ENCODE measurements at places on chromosomes 7 and 10.

GRCh38 chr10:21401196-21401595, 124.3 kb downstream of the SKIDA1 start:
- no peak for DNase-seq

DNA sequence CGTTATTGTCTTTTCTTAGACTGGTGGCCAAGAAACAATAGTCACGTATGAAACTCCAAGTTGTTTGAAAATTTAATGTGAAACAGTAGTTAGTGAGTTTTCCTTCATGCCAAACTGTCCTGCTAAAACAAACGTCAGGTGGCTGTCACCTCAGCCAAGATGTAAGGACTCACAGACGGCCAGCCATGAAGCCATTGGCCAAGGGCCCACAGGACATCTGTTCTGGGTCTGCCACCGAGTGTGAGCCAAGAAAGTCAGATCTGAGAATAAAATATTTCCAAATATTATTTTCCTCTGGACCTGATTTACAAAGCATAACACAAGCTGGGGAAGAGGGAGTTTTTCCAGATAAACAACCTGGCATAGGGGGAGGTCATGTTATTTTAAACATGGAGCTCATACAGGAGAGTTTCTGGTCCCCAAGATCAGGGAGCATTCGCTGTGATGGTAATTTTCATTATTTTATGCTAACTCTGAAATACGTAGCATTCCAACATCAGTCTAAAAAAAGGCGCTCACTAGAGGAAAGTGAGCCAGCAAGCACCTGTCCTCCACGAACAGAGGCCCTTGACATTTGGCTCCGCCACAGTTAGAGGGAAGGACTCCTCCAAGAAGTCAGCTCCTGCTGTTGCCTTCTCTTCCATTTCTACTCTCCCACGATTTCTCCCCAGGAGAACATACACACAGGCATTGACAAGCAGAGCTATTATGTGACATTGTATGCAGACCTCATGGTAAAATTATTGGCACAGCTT, 38.9 kb upstream of the LANCL2 start:
- no peak for DNase-seq

- no peak for DNase-seq
Measured at GRCh38 chr7:35720849-35721248, 25.9 kb upstream of the HERPUD2 start.

DNA sequence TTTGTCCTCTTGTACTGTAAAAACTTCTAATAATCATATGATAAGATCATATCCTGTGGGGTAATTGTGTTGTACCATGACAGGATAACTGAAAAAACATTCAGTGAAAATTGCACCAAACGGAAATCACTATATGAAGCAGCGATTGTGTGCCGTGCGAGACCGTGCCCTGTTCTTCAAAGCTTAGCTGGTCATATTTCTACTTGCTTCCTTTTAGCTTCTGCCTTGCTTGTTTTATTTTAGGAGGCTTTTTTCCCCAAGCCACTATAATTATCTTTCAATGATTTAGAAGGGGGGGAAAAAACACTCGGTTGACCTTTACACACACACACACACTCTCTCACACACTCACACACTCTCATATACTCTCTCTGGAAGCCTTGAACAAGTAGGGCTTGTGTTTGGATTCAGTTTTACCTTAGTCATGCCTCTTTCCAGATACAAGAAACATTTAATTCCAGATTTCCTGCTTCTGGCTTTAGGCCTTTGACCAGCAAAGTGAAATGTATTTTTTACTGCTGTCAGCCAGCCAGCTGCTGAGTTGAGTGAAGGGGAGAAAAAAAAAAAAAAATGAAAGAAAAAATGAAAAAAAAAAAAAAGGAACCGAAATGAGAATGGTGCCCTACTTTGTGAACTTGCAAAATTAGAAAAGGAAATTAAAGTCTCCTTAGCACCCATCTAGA, 181.4 kb downstream of the ARID5B start:
- DNase-seq, result peak; percentile 42

- no peak for DNase-seq
Measured at GRCh38 chr10:79072041-79072441, 3.3 kb downstream of the ZMIZ1 start.

DNA sequence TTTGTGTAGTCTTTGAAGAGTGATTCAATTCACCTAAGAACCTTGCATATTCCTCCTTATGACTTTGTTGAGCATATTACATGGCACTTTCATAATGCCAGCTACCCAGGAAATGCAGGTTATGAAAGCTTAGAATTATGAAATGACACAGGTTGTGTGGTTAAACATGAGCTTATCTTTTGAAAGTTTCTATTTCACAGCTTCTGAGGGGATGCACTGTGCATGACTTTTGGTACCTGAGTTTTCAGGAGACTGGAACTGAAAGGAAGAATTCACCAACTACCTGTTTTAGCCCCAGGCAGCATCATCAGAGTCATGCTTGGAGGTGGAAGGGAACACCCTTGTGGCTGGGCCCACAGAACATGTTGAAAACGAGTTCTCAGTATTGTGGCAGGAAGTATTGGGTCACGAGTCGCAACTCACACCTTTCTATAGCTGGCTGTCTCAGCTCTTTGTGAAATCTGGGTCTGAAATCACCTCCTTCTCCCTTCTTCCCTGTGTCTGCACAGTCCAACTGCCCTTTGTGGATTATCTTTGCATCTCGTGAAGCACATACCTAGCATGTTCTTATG, 228.2 kb downstream of the PTEN start:
- peak; percentile 75 for DNase-seq

DNA sequence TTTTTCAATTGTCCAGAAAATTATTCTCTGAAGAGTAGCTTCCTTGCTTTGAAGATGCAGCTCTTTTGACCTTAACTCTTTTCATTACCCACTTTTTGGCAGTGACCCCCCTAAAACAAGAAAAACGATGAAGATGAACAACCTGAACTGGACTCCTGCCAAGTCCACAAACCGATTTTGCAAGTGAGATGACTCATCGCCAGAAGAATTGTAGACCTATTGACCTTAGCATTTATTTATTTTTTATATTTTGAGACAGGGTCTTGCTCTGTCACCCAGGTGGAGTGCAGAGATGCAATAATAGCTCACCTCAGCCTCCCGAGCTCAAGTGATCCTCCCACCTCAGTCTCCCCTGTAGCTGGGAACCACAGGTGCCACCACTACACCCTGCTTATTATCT, 859.2 kb downstream of the GATA3 start:
- DNase-seq, result no peak

DNA sequence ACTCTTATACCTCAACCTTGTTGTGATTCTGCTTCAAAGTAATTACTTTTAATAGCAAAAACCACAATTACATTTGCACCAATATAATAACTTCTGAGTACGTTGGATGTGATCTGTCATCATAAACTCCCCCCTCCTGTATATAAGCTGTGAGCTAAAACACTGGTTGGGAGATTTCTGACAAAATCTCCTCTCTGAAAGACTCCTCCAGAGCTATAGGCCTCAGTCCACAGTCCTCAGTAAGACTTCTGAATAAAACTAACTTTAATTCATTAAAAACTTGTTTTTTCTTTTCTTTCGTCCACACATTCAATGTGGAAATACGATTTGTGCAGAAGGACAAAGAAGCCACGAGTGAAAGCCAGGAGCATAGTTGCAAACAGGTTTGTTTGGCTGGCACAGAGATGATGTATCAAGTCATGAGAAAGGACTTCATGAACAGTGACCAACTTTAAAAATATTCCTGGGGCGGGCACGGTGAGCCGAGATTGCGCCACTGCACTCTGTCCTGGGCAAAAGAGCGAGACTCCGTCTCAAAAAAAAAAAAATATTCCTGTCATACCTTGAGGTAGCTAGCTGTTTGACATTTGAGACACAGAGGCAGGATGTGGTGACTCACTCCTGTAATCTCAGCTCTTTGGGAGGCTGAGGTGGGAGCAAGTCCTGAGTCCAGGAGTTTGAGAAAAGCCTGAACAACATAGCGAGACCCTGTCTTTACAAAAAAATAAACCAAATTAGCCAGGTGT, 91.1 kb upstream of the ARHGAP21 start:
- DNase-seq, result no peak

- no peak for DNase-seq
Measured at GRCh38 chr7:71120096-71120495, 11.8 kb upstream of the GALNT17 start.

DNA sequence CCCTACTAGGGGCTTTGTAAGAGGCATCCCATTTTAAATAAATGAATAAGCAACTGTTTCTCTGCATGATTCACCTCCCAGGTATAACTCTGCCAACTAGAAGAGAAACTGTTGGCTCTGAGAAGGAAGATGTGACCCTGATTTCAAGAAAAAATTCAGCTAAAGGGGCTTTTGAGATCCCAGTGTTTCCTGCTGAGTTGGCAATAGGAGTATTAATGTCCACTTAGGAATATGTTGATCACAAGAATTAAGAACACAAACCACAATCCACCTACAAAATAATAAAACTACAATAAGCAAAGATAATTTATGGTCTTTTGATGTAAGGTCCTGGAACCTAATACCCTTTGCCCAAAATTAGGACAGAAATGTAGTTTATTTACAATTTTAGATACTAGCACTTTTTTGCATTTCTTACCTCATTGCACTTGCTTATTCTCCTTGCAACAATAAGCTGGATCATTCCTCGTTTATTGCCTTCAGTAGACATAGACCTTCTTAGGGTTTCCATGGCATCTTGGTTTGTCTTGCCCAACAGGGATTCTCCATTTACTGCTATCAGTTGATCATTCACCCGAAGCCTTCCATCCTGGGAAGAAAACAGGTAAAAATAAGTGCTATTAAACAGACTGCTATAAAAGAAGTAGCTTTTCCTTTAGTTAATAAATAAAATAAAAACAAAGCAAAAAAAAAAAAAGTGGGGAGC, 456.2 kb downstream of the PARD3 start:
- DNase-seq, result no peak

DNA sequence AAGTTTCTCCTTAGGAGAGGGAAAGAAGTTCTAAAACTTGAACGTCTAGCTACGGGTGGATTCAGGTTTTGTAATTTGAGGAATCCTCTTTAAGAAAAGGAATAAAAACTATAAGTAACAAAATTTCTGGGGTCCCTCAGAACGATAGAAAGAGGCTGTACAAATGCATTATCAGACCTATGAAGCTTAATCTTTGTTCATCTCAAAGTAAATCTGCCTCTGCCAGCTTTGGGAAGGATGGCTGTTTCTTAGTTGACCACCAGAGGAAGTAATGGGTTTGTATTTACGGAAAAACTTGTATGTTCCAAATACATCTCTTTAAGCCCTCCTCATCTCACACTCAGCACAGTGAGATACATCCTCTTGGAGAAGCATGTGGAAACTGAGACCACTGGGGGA, 864 bp downstream of the PSTK start:
- DNase-seq, result no peak

GRCh38 chr10:88389456-88389855, 193.7 kb downstream of the RNLS start:
- DNase-seq, result peak; percentile 53

GRCh38 chr7:130421684-130422083, 19.1 kb downstream of the CEP41 start:
- DNase-seq, result no peak

DNA sequence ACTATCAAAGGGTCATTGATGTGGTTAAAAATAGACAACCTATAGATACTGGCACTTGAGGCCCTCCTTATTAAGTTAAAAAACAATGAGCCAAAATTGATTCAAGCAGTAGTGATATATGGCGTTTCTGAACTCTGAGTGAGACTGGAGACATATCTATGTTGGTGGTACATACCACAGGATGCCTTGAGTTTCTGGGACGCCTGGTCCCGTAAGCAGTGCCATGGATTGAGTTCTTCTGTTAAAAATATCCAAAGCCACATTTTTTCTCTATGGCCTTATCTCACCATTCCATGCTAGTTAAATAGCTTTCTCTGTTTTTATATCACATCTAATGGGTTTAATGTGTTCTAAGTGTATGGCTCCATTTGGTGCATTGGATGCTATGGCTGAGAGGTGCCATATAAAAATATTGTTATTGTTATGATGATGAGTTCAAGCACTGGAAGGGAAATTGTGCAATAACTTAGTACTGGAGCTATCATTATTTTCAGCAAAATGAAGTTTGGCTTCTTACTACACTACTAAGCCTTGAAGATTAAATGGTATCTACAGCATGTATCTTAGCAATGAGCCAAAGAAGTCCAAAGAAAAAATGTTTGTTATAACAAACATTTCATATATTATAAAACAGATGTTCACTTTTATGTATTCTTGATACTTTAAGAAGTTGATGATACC, 713.9 kb downstream of the SUGCT start:
- no peak for DNase-seq

DNA sequence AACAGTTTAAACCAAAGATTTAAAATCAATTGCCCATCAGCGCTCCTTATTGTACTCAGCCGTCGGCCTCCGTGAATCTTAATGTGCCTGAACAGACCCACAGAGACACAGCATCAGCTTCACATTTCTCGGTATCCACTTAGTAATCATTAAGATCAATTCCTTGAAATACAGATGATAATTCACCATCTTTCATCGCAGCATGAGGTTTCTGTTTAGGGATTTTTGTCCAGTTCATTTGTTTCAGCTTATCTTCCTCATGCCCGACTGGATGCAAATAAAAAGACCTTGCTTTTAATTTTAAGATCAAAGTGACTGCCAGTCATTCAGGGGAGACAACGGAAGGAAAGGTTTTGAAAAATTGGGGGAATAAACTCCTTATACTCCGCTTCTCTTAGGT, 207.8 kb downstream of the WDR37 start:
- DNase-seq, result no peak

- DNase-seq, result no peak
Measured at GRCh38 chr10:132607961-132608495, 70.4 kb downstream of the INPP5A start.

GRCh38 chr10:116151076-116151475, 121.9 kb downstream of the GFRA1 start:
- no peak for DNase-seq

DNA sequence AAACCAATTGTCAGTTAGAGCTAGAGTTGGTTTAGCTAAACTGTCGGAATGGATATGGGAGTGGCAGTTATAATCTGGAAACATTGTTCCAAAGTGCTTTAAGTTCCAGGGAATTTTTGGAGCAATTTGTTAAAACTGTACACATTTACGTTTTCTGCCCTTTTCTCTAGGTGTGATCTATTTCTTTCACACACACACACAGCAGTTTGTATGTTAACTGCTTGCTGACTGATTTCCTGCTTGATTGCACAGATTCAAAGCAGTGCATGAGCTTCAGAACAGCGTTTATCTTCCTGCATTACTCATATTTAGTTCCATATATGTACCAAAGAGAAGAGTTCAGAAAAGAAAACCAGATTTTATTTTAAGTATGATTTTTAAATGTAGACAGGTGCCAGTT, 57.9 kb downstream of the MGMT start:
- no peak for DNase-seq

GRCh38 chr10:133350950-133351329, 3.8 kb downstream of the PRAP1 start:
- no peak for DNase-seq

DNA sequence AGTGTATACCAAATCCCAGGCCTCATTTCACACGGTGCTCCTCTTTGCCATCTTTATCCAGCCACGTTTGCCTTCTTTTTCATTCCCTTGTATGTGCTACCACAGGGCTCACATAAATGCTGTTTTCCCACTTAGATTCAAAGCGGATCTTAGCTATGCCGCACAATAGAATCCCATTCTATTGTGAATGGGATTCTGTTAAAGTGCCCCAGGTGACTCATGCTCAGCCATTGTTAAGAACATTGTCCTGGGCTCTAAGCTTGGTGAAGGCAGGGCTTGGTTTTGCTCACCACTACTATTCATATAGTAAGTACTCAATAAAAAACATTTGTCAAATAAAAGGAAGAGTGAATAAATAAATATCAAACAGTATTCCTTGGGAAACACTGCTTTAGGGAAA, 72.3 kb upstream of the PHYHIPL start:
- DNase-seq, result no peak
